Activated CD8-positive, alpha-beta memory T cell treated with anti-CD3 and anti-CD28 coated beads, Interleukin-2, amount 50 U/mL, for 48 hours (primary cell): ENCODE measurements at places on chromosomes 11 and 22.

GRCh38 chr11:60145677-60146076 is 37.2 kb downstream of the MS4A6A start:
- DNase-seq, result no peak

GRCh38 chr22:35212009-35212408 is 45.3 kb upstream of the HMGXB4 start:
- DNase-seq, result no peak

GRCh38 chr11:65560555-65561418 is 2.6 kb upstream of the LTBP3 start:
- DNase-seq, result no peak

DNA sequence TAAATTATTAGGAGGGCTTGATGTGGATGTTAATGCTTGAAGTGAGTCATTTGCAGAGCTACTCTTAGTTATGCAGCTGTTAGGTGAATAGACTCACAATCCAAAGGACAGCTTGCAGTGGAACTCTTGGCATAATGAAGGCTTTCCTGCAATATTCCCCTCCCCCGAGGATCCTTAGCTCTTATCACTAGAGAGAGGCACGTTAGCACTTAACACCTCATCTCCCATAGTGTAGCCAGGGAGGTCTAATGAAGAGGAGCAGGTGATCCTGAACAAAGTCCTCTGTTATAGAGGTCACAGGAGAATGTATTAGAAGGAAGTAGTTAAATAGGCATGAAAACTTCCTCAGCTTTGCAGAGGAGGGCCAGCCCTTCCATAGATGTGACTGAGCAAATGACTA is 919.2 kb upstream of the FAT3 start:
- no peak for DNase-seq

DNA sequence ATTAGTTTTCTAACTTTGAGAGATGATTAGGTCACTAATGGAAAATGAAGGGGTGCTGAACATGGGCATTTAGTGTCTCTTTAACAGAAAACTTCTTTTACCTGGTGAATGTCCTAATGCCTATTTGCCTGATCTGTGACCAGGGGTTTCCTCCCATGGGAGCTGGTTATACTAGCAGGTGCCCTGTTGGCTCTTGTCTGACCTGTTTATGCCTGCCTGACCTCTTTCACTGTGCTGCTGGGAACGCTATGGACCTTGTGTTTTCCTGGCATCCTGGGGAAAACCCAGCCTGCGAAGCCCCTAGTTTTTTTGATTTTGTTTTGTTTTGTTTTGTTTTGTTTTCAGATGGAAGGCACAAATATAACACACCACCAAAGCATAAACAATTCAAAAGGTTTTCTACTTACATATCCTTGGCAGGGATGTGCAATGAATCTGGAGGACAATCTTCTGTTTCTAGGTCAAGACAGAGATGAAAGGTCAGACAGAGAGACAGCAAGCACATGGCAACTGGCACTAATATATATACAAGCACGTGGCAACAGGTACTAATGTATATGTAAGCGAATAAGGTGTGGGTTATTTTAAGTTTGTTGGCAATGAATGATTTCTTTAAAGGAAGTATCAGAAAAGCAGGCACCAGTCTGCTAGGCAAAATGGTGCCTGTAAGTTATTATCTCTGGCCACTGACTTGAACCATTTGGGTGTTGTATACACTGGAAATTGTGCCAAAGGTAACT is 390.2 kb downstream of the LUZP2 start:
- DNase-seq, result no peak

DNA sequence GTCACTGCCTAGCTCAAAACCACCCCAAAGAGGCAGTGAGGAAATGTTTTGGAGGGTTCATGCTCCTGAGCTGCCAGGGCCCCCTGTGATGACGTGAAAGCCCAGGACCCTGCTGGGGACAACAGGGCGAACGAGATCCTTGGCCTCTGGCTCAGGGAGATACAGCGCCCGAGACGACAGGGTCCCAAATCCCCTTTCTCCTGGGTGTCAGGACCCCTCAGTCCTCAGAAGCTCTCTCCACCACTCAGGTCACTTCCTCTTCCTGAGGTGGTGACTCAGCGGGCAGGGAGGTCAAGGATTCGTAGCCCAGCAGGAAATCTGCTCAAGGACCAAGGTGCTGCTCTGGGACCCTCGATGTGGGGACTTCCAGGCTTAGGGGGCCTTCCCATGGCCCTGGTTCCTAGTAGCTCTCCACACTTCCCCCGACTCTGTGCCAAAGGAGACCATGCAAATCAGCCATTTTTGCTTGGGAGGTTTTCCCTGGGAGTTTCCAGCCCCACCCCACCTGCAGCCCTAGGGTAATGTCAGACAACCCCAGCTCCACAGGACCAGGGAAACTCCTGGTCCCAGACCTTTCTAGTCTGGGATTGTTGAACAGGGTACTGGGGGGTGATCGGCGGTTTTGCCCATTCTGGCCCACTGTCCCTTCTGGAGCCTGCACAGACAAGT is 12.8 kb downstream of the BCL9L start:
- no peak for DNase-seq

GRCh38 chr22:35587447-35587870 is 29.7 kb downstream of the MB start:
- no peak for DNase-seq

DNA sequence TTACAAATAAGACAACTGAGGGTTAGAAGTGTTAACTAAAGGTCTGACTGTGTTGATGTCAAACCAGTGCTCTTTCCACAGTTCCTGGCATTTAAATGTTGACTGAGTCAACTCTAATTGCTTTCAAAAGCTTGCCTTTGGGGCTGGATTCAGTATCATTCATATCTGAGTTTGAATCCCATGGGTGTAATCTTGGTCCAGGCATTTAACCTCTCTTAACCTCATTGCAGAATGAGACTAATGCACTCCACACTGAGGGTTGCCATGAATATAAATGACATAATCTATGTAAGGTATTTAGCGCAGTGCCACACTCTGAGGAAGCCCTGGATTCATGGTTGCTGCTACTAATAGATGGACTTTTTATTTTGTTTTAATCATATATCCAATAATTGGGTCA is 274.3 kb downstream of the DDX10 start:
- DNase-seq, result no peak

- no peak for DNase-seq
Observed at GRCh38 chr22:27461470-27461869, 340.1 kb downstream of the MN1 start.

- peak; percentile 84 for DNase-seq
Observed at GRCh38 chr11:11028017-11028692, 170.3 kb upstream of the ZBED5 start.

DNA sequence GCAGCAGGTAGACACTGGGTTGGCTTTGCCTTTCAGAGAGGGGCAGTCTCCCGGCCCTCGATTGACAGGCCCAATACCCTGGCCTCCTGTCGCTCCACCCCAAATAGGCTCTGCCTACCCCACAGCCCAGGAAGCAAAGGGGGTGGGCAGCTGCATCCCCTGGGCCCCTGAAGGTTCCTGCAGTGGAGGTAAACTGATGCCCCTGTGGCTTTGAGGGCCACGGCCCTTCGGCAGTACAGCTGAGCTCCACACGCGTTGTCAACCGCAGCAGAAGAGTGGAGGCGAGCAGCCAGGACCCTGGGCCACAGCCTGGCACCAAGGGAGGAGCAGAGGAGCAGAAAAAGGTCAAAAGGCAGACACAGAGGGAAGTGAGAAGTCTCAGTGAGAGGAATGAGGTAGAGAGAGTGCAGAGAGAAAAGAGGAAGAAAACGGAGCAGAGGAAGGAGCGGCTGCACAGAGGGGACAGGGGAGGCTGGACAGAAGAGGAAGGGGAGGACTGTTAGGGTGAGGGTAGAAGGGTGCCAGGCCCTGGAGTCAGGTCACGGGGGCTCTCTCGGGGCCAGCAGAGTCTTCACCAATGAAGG is 64.0 kb downstream of the SLC22A12 start:
- peak; percentile 48 for DNase-seq

GRCh38 chr22:49530671-49531367 is 296.9 kb downstream of the BRD1 start:
- DNase-seq, result no peak

GRCh38 chr11:92663539-92663938 is 305.9 kb upstream of the MTNR1B start:
- DNase-seq, result no peak

DNA sequence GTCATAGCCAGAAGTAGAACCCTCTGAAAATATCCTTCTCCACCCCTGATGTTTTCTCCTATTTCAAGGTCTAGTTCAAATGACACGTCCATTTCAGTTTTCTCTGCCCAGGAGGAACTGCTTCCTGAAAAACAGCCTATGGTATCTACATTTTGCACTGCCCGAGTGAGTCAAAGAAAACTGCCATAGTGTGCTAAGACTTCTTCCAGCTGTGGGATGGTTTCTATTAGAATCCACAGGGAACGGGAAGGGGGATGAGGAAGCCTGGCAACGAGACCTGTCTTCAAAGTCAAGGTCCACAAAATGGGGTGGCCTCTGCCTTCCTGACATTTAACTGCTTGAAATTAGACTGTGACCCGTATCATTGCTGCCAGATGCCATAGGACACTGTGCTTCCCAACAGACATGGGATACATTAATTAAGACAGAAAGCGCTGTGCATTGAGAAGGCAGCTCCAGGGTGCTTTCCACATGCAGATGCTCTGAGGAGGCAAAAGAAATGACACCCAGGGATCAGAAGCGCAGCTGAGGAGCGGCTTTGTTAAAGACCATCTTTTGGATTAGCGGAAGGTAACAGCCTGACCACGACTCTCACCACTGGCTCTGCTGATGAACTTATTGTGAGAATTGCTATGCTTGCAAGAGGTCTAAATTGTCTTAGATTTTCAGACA is 39.4 kb upstream of the NUP50 start:
- DNase-seq, result peak; percentile 33

DNA sequence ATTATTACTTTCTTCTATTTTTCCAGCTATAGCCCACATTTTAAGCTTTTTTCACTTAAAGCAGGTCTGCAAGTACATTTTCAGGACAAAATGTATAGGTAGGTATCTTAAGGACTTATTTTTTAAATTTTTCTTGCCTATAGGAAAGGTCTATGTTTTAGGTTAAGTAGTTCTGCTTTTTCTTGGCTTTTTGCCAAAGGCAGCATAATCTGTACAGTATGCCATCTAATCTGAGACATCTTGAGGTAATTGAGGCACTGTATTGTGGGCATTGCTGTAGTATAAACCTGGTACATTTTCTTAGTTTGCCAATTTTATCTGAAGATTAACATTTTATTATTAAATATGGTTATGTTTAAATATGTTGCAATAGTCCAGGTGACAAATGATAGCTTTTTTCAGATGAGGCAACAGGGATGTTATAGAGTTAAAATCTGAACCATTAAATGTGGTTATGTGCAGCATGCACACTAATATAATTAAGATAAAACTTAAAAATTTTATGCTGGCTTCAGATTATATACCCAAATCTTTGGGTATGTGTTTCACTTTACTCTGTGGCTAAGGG is 42.9 kb downstream of the QSER1 start:
- DNase-seq, result no peak

DNA sequence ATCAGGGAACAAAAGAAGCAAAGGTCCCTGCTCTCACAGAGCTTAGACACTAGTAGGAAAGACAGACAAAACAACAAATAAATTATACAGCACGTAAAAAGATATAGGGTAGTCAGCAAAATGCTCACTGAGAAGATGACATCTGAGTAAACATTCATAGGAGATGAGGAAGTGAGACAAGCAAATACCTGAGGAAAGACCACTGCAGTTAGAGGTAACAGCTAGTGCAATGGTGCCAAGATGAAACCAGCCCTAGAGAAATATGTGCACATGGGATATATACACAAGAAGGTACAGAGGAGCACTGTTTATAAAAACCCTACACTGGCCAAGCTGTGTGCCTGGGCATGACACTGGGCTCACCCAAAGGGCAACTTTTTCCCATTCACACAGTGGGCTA is 9.8 kb downstream of the CYP2R1 start:
- no peak for DNase-seq

DNA sequence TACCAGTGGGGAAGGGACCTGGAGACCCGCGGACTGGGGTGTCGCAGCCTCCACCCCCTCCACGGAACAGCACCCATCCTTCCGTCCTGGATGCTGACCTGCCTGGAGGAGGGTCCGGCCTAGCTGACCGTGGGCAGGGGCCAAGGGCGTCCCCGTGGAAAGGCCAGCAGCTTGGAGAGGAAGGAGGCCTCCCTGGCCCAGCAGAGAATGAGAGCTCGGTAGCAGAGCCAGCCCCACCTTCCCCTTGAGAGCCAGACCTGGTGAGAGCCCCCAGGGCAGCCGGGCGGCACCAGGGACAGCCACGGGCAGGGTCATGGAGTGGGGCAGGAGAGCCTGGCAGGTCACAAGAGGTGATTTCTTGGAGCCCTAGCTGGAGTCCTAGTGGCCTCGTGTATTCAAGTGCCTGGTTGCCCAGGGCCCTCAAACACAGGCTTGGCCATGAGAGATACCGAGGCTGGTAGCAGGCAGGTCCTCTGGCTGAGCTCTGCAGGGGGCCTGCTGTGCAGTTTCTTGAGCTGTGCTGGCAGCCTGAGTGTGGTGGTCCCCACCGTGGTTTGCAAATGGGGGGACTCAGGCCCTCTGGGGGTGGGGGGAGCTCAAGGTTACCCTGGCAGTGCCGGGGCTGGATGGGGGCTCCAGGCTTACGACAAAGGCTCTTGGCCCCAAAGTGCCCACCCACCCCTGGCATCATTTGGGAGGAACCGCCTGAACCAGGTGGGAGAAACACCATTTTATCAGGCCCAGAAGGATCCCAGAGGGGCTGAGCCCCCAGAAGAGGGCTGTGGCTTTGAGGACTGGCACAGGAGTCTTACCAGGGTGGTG is 7.6 kb downstream of the TSPAN32 start:
- DNase-seq, result no peak

DNA sequence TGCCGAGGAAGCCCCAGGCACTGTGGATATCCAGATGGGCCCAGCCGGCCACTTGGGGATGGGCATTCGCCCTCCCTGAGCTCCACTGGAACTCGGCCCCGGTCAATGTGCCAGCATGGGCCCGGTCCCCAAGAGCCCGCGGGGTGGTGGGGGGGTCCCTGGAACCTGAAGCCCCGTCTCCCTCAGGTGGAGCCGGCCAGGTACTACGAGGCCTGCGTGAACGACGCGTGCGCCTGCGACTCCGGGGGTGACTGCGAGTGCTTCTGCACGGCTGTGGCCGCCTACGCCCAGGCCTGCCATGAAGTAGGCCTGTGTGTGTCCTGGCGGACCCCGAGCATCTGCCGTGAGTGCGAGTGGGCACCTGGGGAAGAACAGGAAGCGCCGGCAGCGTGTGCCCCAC is 21.2 kb downstream of the MUC5AC start:
- DNase-seq, result no peak

GRCh38 chr11:127412722-127413380 is 412.3 kb upstream of the KIRREL3 start:
- DNase-seq, result no peak

GRCh38 chr11:126366064-126366822 is 10.8 kb downstream of the ST3GAL4 start:
- DNase-seq, result no peak

DNA sequence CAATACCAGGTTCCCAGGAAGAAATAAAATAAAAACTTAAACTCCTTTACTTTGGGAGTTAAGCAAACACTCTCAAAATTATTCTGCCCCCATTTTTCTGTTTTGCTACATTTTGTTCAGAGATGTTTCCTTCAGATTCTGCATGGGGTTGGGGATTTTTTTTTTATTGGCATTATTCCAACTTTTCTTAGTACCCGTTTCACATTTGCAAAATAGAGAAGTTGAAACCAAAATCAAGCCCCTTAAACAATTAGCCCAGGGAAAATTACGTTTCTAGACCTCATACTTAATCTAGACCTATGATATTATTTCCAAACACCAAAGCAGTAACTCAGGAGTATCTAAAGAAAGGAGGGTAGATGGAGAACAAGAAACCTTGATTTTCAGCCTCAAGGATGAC is 20.6 kb upstream of the MS4A7 start:
- no peak for DNase-seq

GRCh38 chr11:75105462-75105925 is 8.8 kb upstream of the OR2AT4 start:
- DNase-seq, result no peak

- no peak for DNase-seq
Observed at GRCh38 chr22:48237466-48238283, 1475.2 kb downstream of the TBC1D22A start.
